Stimulated activated CD8-positive, alpha-beta memory T cell treated with anti-CD3 and anti-CD28 coated beads, Interleukin-7, amount 100 ng/mL, for 1 hour (primary cell): ENCODE measurements at places on chromosomes 7 and 10.

DNA sequence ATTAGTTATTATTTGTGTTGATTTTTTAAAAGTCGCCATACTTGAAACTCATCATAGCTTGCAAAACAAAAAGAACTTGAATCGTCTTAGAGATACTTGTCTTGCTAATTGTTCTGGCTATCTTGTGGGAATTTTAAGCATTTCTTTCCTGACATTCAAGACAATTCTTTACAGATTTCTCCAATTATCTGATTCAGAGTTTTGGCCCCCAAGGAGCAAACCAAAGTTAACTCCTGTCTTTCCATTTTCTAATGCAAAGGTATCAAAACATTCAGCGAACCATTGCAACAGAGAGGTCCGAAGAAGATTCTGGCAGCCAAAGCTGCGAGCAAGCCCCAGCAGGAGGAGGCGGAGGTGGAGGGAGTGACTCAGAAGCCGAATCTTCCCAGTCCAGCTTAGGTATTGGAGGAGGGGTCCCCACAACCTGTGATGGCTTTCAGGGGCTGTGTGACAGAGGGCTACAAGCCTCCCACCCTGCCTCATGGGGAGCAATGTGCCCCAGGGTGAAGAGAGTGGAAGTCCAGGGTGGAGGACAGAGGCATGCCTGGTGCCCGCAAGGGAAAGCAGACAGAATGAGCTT is 119.4 kb upstream of the STK17A start:
- no peak for DNase-seq

GRCh38 chr10:4652111-4653010 is 173.6 kb upstream of the AKR1E2 start:
- no peak for DNase-seq

DNA sequence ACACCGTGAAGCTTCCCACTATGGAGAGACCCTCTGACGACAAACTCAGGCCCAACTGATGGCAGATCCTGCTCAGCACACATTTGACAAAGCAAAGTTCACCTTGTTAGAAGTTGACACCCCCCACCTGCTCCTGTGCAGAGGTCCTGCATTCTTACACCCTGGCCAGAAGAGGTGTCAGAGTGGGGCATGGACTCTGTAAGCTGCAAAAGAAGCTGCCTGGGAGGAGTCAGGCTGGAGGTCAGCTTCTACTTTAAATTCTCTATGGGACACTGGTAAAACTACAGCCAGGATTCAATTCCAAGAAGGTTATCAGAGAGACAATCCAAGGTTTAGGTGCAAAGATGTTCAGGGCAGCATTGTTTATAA is 20.0 kb upstream of the TNS3 start:
- no peak for DNase-seq

DNA sequence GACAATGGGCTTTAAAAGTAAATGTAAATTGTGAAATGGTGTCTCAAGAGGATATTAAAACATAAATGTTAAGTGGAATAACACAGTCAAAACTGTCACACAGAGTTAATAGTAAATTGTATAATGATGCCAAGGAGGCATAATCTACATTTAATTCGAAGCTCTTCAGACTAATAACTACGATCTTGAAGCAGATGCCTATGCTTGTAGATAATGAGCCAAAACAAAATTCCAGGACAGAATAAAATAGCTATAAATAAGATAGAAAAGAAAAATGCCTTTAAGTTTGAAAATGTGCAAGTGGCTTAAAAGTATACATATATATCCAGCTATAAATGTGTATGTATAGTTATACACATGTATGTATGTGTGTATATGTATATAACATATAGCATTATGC is 17.5 kb downstream of the TWIST1 start:
- DNase-seq, result no peak

DNA sequence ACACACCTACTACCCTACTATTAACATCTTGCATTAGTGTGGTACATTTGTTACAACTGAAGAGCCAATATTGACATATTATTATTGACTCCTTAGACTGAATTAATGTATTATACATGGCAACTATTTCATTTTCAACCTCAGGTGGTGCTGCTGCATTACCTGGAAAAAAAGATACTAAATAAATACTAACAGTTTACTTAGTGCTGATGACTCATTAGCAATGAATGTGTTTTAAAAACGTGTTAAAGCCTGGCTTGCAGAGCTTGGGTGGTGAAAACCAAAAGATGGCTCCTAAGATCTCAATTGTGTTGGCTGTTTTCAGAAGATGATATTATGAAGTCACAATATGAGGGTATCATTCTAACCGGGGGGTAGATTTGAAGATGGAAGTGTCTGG is 34.8 kb downstream of the CFAP43 start:
- no peak for DNase-seq

- DNase-seq, result no peak
Observed at GRCh38 chr7:157165987-157166386, 27.3 kb downstream of the UBE3C start.

DNA sequence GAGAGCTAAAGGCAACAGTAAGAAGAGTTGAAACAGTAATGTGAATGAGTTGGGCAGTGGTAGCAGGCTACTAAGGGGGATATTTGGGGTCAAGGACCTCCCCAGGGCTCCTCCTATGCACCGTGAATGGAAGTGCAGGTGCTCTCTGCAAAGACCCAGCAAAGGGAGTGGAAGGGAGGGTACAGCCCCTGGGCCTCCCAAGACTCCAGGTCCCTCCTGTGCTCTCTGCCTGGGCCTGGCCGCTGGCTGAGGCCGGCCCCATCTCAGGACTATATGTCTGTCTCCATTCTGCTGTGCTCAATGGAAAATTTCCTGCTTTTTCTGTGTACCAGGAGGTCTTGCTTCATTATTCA is 372.1 kb upstream of the MKI67 start:
- DNase-seq, result no peak

DNA sequence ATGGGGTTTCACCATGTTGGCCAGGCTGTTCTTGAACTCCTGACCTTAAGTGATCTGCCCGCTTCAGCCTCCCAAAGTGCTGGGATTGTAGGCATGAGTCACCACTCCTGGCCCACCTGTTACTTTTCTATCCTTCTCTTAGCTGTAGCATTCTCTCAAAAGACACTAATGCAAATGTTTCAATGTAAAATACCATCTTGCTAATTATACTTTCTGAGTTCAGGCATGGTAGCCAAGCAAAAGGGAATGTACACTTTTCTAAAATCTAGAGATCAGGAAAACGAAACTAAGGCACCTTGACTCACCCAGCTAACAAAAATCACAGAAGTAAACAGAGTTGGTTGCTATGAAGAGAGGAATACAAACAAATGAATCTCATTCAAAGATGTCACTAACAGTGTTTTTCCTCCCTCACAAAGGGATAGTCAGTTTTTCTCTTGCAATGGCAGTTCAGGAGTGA is 401.0 kb upstream of the NRP1 start:
- no peak for DNase-seq

GRCh38 chr10:122550983-122551382 is 9.6 kb upstream of the DMBT1 start:
- DNase-seq, result no peak

- no peak for DNase-seq
Observed at GRCh38 chr10:6218692-6219493, 16.2 kb downstream of the PFKFB3 start.

DNA sequence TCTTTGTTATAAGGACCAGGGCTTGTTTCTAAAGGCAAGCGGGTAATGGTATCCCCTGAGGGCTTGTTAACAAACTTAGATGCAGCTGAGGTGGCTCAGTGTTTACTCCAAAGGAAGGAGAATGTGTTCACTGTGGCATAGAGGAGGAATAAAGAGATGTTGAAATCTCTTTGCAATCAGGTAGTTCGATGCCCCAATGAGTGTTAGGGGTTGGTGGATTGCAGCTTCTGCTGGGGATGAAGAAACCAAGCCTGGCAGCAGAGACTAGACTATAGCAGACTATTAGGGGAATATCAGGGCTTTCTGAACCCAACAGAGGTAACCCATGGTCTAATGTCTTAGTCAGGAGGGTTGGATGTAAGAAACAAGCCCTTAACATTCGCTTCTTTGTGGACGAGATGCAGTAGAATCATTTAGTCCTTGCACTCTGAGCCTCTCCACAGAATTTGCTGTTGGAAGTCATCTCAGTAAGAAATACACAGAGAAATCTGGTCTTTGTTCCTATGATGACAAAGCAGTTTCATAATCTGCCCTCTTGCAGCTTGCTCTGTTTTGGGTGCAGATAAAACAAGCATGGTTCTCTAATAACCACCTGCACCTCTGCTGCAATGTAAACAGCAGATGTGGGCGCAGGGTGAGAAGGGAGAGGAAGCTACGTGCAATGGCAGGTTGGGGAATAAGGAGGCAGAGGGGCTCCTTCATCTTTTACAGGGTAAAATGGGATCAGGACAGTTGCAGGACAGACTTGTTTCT is 108.6 kb downstream of the NRF1 start:
- no peak for DNase-seq

DNA sequence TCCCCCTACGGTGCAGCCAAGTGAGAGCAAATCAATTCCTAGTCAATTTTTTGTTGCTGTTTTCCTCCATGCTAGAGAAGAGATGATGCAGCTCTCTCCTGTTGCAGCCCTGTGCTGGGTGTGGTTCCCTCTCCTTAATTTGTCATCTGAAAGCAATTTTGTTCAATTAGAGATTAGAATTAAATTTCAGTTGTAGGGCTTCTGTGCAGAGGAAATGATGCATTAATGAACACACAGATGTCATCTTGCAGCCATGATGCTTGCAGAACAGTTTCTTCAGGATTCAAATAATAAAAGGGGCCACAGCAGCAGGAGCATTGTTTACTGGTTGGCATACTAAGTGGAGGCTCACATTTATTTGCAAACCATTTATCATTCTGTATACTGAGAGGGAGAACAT is 266.0 kb downstream of the AUTS2 start:
- DNase-seq, result no peak

DNA sequence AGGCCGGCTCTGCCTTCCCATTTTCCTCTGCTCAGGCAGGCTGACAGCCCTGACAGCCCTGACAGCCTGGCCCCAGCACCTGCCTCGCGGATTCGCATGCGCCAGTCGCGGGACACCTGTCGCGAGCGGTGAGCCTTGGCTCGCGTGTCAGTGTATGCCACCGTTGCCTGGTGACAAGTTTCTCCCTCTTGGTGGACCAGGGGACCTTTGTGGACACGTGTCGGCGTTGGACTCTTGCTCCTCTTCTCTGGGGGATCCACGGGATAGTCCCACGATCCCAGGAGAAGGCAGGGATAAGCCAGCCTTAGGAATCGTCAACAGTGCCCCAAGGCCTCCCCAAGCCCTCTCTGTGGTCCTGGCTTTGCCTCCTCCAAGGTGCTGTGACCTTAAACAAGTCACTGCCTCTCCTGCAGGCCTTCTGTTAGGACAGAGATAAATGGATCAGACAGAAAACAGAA is 18.1 kb upstream of the ZNF273 start:
- DNase-seq, result no peak

- no peak for DNase-seq
Observed at GRCh38 chr7:141575164-141575563, 24.0 kb downstream of the AGK start.

GRCh38 chr10:32941357-32941756 is 16.7 kb downstream of the ITGB1 start:
- DNase-seq, result no peak

DNA sequence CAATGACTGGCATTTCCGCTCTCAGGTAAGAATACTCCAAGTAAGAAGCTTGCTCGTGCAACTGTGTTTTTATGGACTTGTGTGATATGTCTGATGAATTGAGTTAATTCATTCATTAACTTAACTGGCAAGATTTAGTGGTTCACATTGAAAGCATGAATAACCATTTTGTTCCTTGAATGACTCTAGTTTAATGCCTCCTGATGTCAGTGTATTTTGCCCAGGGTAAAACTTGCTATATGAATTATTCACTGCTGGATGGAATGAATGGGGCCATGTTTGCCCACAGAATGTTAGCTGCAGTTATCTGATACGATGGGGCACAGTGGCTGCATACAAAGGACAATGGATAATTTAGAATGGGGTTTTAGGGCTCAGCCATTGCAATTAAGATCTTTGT is 124.1 kb downstream of the ZNF365 start:
- no peak for DNase-seq

DNA sequence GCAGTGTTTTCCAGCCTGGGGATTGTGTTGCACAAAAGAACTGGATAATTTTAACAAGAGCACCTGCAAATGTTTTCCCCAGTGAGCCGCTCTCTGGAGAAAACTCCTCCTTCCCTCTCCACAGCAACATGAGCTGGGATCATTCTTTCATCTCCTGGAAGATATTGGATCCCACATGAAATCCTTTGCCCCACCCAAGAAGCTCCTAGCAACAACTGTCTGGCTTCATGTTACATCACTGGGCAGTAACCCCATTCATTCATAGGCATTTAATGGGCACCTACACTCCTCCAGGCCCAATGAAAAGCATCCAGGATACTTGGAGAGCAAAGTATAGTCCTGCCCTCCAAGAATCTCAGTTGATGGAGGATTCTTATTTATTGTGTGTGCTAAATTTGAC is 27.2 kb downstream of the LSM5 start:
- no peak for DNase-seq

- no peak for DNase-seq
Observed at GRCh38 chr7:78787854-78788253, 665.6 kb downstream of the MAGI2 start.

DNA sequence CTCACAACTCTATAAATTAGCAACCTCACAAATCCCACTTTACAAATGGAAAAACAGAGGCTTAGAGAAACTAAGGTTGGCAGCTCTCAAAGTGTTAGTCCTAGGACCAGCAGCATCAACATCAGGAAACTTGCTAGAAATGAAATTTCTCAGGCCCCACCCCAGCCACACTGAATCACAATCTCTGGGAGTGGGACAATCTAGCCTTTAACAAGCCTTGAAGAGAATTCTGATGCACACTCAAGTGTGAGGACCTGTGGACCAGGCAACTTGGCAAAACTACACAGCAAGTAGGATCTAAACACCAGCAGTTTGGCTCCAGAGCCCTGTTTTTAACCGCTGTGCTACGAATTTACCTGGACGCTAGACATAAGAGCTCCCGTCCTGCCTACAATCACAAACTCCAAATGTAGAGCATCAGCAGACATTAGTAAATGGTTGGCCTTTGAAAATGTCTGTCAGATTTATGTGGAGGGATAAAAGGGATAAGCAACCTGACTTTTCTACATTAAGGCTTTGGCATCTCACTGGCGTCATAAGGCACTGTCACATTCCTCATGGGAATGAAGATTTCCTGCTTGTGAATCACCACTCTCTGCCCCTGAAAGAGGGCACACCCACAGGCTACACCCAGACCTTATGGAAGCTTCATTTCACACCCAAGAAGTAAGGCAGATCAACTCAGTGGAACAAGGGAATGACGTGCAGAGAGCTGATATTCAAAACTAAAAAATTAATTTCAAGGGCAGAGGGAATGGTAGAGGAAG is 34.5 kb downstream of the PPP1R3C start:
- DNase-seq, result no peak
